CMK (cell line): ENCODE measurements at places on chromosomes 5 and 9.

DNA sequence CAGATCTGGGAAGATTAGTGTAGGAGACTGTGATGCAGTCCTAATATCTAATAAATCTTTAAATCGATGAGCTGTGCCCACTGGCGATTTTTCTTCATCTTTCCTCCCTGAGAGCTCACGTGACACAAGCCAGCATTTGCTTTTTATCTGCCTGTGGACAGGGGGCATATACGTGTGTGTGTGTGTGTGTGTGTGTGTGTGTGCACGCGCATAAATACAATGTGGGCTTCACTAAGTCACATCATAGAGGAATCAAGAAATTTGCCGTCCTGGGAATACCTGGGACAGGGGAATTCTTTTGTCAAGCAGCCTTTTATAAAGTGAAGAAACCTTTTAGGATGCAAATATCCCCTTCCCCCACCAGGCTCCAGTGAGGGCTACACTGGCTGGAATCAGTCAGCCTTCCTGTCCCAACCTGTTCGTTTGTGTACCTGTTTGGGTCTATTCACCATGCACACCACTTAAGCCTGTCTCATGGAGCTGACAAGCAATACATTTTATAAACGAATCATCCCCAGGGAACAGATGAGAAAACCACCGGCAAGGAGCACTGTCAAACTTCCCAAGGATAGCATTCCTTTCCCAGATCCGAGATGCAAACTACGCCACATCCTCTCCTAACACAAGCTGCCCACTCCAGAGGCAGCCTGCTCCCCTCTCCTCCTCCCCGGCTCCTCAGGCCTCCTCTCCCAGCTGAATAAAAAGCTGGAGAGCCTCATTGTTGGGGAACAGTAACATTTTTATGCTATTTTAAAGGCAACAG is 2.7 kb downstream of the EPB41L4B start:
- no peak for DNase-seq

GRCh38 chr9:124622882-124623281 is 115.7 kb upstream of the NR5A1 start:
- no peak for DNase-seq

GRCh38 chr9:125674981-125675973 is 31.7 kb downstream of the MAPKAP1 start:
- DNase-seq: no peak

DNA sequence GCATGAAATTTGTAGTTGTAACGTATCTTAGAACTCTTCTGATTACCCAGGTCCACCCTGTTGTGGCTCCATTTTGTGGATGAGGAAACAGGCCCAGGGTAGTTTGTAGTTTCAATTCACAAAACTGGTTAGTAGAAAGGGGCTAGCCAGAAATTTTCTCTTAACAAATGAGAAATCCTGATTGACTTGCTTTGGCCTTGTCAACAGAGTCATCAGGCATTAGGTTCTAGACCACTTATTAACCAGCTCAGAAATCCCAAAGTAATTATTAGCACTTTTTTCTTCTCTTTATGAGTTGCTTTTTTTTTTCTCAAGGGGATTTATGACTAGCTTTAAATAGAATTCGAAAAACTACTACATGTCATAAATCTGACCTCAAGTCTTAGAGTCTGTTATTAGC is 160.2 kb downstream of the SH3GL2 start:
- no peak for DNase-seq

GRCh38 chr9:114093031-114093471 is 6.0 kb downstream of the KIF12 start:
- no peak for DNase-seq

DNA sequence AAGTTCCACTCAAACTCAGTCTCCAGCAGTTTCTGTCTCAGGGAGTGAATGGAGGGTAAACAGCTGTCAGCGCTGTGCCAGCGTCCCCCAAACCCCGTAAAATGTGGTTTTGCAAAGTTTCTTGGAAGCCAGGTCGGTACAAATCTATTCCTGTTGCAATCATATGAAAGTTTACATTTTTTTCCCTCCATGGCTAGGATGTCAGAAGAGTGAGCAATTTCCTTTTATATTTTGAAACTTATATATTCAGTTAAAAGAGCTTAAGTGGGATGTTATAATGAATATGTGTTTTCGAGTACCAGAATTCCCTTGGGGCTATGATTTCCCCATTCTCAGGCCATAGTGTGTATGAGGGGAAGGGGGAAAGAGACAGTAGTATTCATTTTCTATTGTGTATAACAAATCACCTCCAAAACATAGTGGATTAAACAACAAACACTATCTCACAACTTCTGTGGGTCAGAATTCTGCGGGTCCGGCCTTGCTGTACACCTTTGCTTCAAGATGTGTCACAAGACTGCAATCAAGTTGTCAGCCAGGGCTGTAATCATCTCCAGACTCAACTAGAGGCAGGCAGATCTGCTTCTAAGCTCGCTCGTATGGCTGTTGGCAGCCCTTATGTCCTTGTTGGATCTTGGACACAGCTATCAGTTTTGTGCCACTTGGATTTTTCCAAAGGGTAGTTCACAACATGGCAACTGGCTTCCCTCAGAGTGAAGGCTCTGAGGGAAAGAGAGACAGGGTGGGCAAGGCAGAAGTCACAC is 107.4 kb downstream of the SNX18 start:
- no peak for DNase-seq

- DNase-seq: no peak
Measured at GRCh38 chr5:101838435-101838834, 457.6 kb downstream of the SLCO4C1 start.

DNA sequence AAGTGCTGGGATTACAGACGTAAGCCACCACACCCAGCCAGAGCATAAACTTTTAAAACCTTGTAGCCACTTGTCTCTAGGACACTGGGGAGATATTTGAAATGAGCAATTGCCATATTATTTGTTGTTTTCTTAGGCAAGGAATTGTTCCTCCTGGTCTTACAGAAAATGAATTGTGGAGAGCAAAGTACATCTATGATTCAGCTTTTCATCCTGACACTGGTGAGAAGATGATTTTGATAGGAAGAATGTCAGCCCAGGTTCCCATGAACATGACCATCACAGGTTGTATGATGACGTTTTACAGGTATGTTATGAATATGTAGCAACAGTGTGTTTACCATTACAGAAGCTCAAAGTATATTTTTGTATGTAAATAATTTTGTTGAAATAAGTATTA is 30.5 kb downstream of the SFXN1 start:
- DNase-seq: no peak

DNA sequence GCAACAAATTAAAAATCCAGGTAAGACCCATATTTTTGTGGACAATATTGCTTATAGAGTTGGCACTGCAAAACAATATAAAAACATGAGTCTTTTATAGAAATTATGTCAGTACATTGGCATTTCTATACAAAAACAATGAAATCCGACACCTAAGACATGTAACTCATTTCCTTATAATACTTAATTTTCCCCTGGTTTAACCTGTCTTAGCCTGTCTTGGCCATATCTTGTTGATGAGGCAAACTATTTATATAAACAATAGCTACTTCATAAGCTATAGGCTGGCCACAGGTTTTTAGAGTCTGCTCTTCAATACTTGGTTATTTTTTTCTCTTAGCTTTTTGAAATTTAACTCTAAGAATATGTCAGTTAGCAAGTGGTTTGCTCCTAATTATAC is 44.7 kb upstream of the IZUMO3 start:
- DNase-seq: no peak

- DNase-seq: no peak
Measured at GRCh38 chr5:180332051-180332517, 21.1 kb downstream of the GFPT2 start.
